Osteocyte (in vitro differentiated cells): ENCODE measurements at places on chromosomes 16 and 17. TPM values are rescaled to one million over a fixed set of nuclear protein-coding genes. Genes with fewer than 3 reads are reported as not detected.

DNA sequence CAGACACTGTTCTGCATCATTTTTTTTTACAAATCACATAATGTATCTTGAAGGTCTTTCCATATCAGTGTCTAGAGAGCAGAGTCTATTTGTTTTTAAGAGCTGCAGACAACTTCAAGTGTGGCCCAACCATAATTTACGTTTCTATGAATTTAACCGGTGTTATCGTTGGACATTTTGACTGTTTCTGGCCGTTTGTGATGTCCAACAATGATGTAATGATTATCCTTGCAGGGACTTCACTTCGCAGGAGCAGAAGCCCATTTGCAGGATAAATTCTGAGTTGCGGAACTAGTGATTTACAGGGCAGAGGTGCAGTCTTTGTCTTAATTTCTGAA is 26.9 kb upstream of the HLF start:
- DNase-seq, result no peak
- peaks cover 8% of the 10 kb centered on the region for H3K4me1 ChIP-seq
- peak overlapping the region; percentile 76 for H3K4me3 ChIP-seq
- H3K36me3 ChIP-seq, result no peaks in the 10 kb centered on the region

The TEN1 gene
- 23.7 and 25.2 TPM in 2 replicates for total RNA-seq

The SYNGR3 gene
- 0.57 and 0.91 TPM in 2 replicates for total RNA-seq

The HIGD1B gene
- not detected in 2 replicates for total RNA-seq

DNA sequence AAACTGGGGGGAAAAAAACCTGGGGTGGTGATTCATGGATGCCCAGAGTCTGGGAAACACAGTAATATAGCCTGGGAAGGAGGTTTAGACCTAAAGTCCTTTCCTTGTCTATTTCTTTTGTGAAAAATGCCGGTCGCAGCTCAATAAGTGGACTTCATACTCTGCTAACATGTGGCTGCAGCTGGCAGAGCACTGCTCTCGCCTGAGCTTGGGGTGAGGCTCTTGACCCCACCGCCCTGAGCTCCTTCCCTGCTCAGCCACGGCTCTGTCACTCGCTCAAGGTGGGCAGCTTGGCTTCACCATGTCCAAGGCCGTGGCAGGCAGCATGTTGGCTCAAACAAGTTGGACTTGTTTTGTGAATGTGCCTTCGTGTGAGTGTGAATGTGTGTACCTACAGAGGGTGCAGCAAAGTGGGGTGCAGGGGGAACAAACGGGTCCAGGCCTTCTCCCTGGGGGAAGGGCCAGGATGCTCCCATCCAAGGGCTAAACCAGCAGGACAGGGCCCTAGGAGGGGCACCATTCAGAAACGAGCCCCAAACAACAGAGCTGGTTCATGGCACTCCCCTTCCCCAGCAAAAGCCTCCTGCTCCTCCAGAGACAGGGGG is 4.9 kb downstream of the FA2H start:
- H3K27me3 ChIP-seq, result peaks cover 68% of the 10 kb centered on the region
- peaks cover 5% of the 10 kb centered on the region for H3K4me1 ChIP-seq
- H3K36me3 ChIP-seq, result no peaks in the 10 kb centered on the region
- H3K27ac ChIP-seq, result no peak overlapping the region

DNA sequence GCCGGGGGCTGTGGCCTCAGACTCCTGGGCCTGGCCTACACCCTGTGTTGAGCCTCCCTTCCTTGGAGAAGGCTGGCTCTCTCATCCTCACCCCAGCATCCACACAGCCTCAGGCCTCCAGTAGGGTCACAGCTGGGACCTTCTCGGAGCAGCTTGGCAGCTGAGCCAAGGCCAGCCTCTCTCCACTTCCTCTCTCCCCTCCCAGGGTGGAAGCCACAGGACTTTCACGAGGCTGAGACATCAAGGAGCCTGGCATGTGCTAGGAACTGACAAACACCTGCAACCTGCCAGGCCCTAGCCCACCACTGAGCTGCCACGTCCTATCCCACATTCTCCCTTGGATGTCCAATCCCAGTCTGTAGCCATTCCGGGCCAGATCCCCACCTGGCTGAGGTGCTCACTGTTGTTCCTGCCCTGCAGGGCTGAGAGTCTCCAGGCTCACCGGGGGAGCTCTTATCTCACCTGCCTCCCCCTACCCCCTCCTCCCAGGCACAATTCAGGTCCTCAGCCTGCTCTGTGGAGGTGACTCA is 3.1 kb downstream of the MMP15 start:
- DNase-seq, result no peak
- H3K36me3 ChIP-seq, result no peaks in the 10 kb centered on the region
- peaks cover 8% of the 10 kb centered on the region for H3K4me1 ChIP-seq
- no peak overlapping the region for H3K27ac ChIP-seq
- H3K27me3 ChIP-seq, result peaks cover 8% of the 10 kb centered on the region

DNA sequence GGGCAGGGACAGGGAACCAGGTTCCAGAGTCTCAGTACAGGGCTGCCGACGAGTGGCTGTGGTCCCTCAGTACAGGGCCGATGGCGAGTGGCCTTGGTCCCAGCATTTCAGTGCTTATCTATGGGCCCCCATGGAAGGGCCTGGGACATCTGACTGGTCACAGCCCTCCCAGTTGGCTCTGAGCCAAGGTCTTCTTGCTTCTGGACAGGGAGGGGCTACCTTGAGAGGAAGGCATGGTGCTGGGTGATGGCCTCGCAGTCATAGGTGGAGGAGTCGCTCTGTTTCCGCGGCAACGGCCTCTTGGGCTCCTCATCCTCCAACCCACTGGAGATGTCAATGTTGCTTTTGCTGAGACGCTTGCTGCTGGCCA is 32.5 kb downstream of the PIMREG start:
- H3K4me3 ChIP-seq, result no peak overlapping the region

The TEX19 gene
- not detected in 2 replicates for total RNA-seq

DNA sequence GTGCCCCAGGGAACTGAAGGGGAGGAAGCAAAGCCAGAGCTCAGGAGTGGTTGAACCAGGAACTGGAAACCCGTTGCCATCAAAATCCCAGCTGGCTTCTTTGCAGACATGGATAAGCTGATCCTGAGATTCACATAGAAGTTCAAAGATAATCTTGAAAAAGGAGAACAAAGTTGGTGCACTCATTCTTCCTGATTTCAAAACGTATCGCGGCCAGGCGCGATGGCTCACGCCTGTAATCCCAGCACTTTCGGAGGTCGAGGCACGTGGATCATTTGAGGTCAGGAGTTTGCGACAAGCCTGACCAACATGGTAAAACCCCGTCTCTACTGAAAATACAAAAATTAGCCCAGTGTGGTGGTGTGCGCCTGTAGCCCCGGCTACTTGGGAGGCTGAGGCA is 7.1 kb downstream of the RAP1GAP2 start:
- H3K4me1 ChIP-seq, result no peaks in the 10 kb centered on the region
- no peak overlapping the region for H3K4me3 ChIP-seq
- peaks cover 2% of the 10 kb centered on the region for H3K36me3 ChIP-seq
- DNase-seq, result no peak
- H3K27ac ChIP-seq, result no peak overlapping the region

DNA sequence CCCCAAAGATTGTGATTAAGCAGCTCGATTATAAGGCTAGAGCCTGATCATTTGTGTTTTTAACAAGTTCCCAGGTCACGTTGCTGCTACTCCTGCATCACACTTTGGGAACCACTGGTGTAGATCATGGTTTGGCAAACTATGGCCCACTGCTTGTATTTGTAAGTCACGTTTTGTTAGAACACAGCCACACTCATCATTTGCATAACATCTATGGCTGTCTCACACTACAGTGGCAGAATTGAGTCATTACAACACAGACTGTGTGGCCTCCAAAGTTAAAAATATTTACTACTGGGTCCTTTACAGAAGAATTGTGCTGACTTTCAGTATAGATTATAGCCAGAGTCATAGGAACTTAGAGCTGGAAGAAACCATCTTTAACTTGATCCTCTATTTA is 515.3 kb upstream of the PSMD7 start:
- no peak for DNase-seq
- no peaks in the 10 kb centered on the region for H3K4me1 ChIP-seq
- H3K4me3 ChIP-seq, result no peak overlapping the region
- no peaks in the 10 kb centered on the region for H3K27me3 ChIP-seq

The MRC2 gene
- total RNA-seq, result 418 and 419 TPM in 2 replicates

GRCh38 chr17:74244548-74244947 is 29.5 kb upstream of the DNAI2 start:
- no peak overlapping the region for H3K27ac ChIP-seq
- no peak overlapping the region for H3K4me3 ChIP-seq
- H3K27me3 ChIP-seq, result no peaks in the 10 kb centered on the region
- DNase-seq, result no peak

DNA sequence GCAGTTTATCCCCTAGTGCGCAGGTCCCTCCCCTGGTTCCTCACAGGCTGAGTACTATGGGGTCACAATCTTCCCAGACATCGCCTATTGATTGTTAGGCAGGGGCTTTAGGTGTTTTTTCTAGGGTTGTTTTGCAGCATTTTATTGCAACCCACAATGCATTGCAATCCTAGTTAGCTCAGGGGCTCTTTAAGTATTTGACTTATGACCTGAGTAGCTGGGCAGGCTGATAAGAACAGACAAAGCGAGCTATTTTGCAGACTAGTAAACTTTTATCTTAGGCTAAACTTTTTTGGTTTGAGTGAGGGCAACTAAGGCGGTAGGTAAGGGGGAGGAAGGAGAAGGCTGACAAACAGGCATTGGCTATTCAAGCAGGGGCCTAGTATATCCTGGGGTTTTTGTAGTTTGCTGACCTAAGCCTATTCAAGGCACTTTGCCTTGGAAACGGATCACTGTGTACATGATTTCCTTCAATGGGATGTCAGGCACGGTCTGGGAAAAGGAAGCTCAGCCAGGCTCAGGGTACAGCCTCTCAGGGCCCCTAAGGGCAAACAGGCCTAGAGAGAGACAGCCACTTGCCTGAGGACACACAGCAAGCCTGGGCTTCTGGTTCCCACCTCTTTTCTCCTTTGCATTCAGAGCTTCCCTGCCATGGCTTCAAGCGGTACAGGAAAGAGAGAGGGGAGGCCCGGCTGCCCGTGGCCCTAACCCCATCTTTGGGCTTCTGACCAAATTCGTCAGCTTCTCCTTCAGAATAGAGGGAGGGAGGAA is 6.4 kb downstream of the DRC7 start:
- H3K4me1 ChIP-seq, result no peaks in the 10 kb centered on the region
- no peak overlapping the region for H3K4me3 ChIP-seq
- H3K27ac ChIP-seq, result no peak overlapping the region
- DNase-seq, result no peak
- no peaks in the 10 kb centered on the region for H3K36me3 ChIP-seq

DNA sequence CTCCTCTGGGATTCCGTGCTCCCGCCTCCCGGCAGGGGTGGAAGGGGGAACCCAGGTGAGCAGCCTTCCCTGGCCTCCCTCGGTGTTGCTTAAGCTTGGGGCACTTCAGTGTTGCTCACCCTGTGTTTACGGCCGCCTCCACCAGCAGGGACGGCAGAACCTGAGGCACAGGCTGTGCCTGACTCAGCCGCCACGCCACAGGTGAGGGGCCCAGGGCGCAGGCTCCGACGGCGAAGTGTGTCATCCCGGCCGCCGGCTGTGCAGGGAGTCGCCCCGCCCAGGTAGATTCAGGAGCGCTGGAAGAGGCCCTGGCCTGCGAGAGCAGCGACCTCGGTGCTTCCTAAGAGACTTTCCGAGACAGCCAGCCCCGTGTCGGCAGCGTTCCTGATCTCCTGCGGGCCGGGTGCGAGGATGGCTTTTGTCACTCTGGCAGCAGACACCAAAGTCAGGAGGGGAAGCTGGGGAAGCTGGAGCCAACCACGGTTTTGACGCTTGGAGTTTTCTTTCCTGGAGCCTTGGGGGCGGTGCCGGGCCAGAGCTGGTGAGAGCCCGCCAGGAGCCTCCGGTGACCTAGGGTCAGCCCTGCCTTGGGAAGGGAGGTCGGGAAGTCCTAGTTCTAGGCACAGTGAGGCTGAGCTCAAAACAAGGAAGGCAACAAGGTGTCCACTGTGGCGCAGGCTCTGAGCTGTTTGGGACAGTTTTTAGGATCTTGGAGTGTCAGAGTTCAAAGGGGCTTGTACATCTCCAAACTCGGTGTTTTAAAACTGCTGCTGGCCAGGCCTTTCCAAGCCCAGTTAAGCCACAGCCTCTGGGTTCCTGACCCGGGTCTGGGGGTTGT is 2.1 kb downstream of the GSE1 start:
- DNase-seq, result no peak
- H3K4me1 ChIP-seq, result peaks cover 28% of the 10 kb centered on the region
- H3K4me3 ChIP-seq, result no peak overlapping the region
- peaks cover 4% of the 10 kb centered on the region for H3K36me3 ChIP-seq
- no peak overlapping the region for H3K27ac ChIP-seq

- no peak overlapping the region for H3K4me3 ChIP-seq
- H3K27ac ChIP-seq, result no peak overlapping the region
- H3K36me3 ChIP-seq, result no peaks in the 10 kb centered on the region
- no peak for DNase-seq
- no peaks in the 10 kb centered on the region for H3K27me3 ChIP-seq
These were observed 12.8 kb upstream of the KCNJ18 start for GRCh38 chr17:21679256-21680146.

The WFIKKN2 gene
- total RNA-seq, result not detected in 2 replicates

- peak overlapping the region; percentile 94 for H3K27ac ChIP-seq
- DNase-seq, result no peak
- H3K36me3 ChIP-seq, result peaks cover 4% of the 10 kb centered on the region
- H3K27me3 ChIP-seq, result no peaks in the 10 kb centered on the region
These were observed 458 bp downstream of the GFOD2 start for GRCh38 chr16:67718668-67719047.

- H3K27ac ChIP-seq, result no peak overlapping the region
- H3K36me3 ChIP-seq, result peaks cover 64% of the 10 kb centered on the region
- H3K27me3 ChIP-seq, result no peaks in the 10 kb centered on the region
- no peaks in the 10 kb centered on the region for H3K4me1 ChIP-seq
- no peak overlapping the region for H3K4me3 ChIP-seq
- DNase-seq, result no peak
These were observed 54.5 kb downstream of the GTF3C1 start for GRCh38 chr16:27495191-27495590.

The BHLHA9 gene
- not detected in 2 replicates for total RNA-seq

- H3K27me3 ChIP-seq, result peaks cover 43% of the 10 kb centered on the region
- no peak overlapping the region for H3K27ac ChIP-seq
- no peak for DNase-seq
- H3K4me3 ChIP-seq, result no peak overlapping the region
These were observed 346.6 kb upstream of the TNRC6C start for GRCh38 chr17:77611791-77612502.

- no peak overlapping the region for H3K4me3 ChIP-seq
- peaks cover 8% of the 10 kb centered on the region for H3K27me3 ChIP-seq
- H3K36me3 ChIP-seq, result peaks cover 2% of the 10 kb centered on the region
- peak; percentile 60 for DNase-seq
- no peak overlapping the region for H3K27ac ChIP-seq
These were observed 23.0 kb downstream of the IL21R start for GRCh38 chr16:27424772-27425498.
